ENCODE measurements at places on chromosomes 11 and 22.

- no peak for DNase-seq
Measured at GRCh38 chr11:104464691-104465090, 300.7 kb upstream of the PDGFD start.

DNA sequence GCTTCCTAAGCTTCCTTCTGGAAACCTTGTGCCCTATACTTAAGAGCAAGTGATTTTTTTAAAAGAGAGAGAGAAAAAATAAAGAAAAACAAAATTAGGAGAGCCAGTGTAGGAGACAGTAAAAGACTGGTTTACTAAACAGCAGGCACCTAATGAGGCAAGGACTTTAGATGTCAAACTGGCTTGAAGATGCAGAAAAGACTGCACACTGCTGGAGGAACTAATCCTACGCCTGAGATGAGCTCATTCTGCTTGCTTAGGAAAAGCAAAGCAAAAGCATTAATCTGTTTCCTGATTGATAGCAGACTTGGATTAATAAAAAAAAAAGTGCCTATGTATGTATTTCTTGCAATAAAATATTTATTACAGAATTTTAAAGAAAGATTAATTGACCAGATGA lies 113.6 kb upstream of the SEZ6L start:
- no peak for DNase-seq

DNA sequence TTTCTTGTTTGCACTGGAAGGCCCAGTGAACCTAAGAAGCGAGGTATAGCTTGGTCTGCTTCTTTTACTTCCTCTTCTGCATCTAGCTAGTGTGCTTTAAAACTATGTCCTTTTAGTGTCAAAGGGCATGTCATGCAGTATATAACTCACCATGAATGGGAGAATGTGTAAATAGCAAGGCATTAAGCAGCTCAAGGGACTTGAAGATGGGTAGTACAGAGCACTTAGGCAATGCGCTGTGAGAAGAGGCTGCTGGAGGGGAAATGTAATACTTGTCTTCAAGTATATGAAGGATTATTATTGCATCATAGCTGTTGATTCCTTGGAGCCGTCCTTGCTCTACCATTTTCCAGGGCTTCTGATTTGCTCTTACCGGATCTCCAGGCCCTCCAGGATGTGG lies 7.6 kb downstream of the MAML2 start:
- DNase-seq: no peak

DNA sequence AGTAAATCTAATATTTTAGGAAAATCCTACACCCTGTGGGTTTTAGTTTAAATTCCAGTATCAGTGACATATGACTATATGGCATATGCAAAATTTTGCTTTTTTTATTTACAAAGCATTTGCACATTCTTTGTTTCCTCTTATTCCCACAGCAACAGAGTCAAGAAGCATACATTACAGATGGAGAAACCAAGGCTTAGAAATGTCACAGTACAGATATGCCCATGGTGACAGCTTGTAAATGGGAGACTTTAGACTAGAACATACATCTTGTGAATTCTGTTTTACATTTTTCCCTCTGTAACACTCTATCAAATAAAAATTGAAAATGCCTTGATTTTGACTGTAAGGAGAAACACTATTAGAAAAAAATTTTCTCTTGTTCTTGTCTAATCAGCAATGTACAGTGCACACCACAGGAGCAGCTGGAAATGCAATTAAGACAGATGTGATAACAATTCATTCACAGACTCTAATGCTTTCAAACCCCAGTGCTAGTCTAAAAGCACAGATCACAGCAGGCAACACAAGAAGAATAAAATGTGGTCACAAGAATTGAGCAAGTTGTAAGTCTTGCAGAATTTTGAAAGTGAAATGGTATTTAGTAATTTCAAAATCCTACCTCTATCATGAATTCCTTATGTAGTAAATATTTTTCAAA lies 375.9 kb downstream of the LUZP2 start:
- no peak for DNase-seq

- no peak for DNase-seq
Measured at GRCh38 chr11:117117681-117118080, 19.5 kb upstream of the SIK3 start.

DNA sequence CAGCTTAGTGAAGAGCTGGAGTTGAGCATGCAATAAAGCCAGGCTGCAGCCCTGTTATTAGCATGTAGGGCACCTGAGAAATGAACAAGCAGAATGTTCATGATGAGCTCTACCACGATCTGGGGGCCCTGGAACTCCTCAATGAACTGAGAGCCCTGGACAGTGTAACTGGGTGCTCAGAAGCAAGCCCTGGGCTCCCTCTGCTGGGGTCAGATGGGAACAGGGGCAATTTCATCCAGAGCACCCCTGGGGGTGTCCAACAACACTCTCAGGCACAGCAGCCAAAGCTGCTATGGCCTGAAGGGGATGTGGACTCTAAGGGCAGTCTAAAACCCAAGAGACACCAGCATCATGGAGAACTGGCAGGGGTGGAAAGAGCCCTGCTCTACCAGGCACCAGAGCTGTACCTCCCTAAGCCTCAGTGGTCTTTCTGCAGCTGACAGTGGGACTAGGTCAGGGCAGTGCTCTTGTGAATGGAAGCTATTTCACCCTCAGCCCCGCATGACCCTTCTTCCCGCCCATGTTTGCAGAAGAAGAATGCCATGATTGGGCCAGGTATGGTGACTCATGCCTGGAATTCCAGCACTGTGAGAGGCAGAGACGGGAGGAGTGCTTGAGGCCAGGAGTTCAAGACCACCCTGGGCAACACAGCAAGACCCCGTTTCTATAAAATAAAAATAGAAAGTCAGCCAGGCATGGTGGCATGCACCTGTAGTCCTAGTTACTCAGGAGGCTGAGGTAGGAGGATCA lies 28.9 kb downstream of the THOC5 start:
- DNase-seq: peak; percentile 24
